ENCODE measurements at places on chromosomes 7 and 10.
A peak's percentile ranks its signal among the peaks of the same experiment; 100 is the strongest.

GRCh38 chr7:94178230-94178629, 174.1 kb upstream of the BET1 start:
- DNase-seq = no peak

GRCh38 chr7:41339913-41340676, 362.8 kb downstream of the INHBA start:
- no peak for DNase-seq

- DNase-seq = peak; percentile 85
Measured at GRCh38 chr7:129825209-129825970, 127.4 kb downstream of the UBE2H start.

GRCh38 chr10:22622242-22622806, 92.1 kb downstream of the PIP4K2A start:
- no peak for DNase-seq

- no peak for DNase-seq
Measured at GRCh38 chr7:1857487-1858421, 187.7 kb downstream of the ELFN1 start.

DNA sequence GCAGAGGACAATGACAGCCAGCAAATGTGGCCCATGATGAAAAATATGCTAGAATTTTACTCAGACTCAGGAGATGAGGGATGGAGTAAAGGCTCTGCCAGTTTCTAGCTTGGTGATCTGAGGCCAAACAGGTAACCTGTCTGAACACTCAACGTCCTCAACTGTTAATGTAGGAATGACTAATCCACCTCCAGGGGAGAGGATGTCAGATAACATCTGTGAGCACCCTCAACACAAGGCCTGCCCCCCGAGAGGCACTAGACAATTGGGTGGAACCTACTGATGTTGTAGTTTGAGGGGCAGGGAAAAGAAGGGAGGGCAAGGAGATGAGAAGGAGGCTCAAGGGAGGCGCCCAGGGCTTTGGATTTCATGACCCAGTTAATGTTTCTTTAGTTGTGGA, 445.1 kb downstream of the PLXNA4 start:
- DNase-seq = no peak

DNA sequence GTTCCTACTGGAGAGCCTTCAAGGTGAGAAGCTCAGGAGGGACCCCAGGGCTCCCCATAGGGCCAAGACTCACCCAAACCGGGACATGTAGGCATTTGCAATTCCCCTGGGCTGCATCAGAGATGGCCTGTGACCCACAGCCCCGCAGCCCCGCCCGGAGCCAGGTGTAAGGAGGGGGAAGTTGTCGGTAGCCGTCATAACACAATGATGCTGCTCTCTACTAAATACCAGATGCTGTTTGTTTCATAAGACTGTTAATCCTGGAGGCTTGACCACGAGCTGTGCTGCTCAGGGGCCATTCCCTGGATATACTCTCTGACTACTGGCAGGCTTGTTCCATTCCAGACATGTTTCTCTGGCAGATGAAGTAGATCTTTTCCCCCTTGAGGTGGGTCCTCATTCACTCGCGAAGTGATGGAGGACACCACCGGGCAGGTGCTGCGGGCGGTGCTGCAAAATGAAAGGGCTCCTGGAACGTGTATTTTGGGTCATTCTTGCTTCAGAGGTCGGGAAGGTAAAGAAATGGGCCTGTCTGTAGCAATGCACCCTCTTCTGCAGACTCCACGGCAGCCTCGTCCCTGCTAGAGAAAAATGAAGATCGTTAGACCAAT, 61.1 kb downstream of the MKI67 start:
- no peak for DNase-seq

GRCh38 chr10:123784216-123784615, 107.4 kb downstream of the CPXM2 start:
- no peak for DNase-seq

GRCh38 chr7:124722292-124722691, 43.3 kb downstream of the GPR37 start:
- DNase-seq = no peak

- DNase-seq = no peak
Measured at GRCh38 chr10:21495002-21495751, 30.3 kb downstream of the SKIDA1 start.

- no peak for DNase-seq
Measured at GRCh38 chr7:71766016-71766415, 634.1 kb downstream of the GALNT17 start.

DNA sequence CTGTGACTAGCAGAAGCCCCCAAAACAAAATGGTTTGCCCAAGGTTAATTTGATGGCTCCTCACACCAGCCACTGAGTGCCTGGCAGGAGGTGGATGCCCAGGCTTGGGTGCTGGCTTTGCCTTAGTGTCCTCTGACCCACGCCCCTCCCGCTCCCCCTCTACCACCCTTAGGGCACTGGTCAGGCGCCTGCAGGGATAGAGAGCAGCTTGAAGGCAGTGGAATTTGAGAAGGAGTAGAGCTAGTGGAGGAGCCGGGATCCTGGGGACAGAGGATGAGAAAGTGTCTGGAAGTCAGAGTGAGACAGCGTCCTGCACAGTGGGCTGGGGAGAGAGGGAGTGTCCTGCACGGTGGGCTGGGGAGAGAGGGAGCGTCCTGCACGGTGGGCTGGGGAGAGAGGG, 139.4 kb downstream of the DNAJB6 start:
- no peak for DNase-seq

- DNase-seq = no peak
Measured at GRCh38 chr10:130630135-130630534, 493.9 kb downstream of the GLRX3 start.

- DNase-seq = no peak
Measured at GRCh38 chr7:88307412-88307811, 718 bp upstream of the STEAP4 start.

DNA sequence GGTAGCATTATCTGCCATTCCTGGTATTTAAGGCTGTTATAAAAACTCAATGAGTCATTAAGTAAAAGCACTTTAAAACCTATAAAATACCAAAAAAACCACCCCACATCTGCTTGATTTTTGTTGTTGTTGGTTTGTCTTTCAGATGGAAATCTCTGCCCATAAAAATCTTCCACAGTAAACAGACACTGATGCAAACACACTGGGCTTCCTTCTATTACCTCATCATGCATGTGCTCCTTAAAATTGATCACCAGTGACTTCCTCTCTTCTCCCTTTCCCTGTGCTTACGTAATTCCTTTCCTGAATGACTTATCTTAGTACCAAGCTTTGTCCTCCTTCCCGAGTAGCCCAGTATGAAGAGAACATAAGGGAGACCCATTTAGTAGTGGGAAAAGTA, 167.2 kb downstream of the EVX1 start:
- DNase-seq = no peak

All from frontal cortex (tissue), 4 donors.